Activated CD4-positive, CD25-positive, alpha-beta regulatory T cell treated with anti-CD3 and anti-CD28 coated beads, Interleukin-2, amount 50 U/mL, for 72 hours (primary cell): ENCODE measurements at places on chromosomes 12 and 14.

GRCh38 chr14:61429316-61429715, 107.9 kb downstream of the PRKCH start:
- no peak for DNase-seq

GRCh38 chr12:91333966-91334365, 151.3 kb upstream of the DCN start:
- DNase-seq = no peak

- no peak for DNase-seq
These were observed 25.9 kb downstream of the UBE2N start for GRCh38 chr12:93415723-93416464.

- DNase-seq = no peak
These were observed 6.6 kb downstream of the GPR84 start for GRCh38 chr12:54357506-54358190.

GRCh38 chr14:94174604-94175010, 485 bp downstream of the PPP4R4 start:
- no peak for DNase-seq

GRCh38 chr14:28247491-28247890, 519.1 kb upstream of the FOXG1 start:
- no peak for DNase-seq

DNA sequence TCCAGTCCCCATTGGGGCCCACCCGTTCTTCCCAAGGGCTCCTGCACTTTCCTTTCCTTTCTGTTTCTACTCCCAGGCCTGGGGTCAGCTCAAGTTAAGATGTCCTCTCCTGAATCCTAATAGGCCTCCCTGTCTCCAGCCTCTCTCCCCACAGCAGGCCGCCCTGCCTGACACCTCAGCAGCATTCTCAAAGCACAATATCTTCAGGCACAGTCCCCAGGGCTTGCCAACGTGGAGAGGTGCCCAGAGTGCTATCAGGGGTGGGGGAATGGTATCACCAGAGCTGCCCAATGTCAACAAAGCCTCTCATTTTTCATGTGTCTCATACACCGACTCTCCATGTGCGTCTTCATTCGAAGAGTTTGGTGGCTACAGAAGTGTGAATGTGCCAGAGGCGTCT, 123.0 kb downstream of the FOXN3 start:
- no peak for DNase-seq

GRCh38 chr14:77470224-77470870, 12.5 kb downstream of the AHSA1 start:
- no peak for DNase-seq

DNA sequence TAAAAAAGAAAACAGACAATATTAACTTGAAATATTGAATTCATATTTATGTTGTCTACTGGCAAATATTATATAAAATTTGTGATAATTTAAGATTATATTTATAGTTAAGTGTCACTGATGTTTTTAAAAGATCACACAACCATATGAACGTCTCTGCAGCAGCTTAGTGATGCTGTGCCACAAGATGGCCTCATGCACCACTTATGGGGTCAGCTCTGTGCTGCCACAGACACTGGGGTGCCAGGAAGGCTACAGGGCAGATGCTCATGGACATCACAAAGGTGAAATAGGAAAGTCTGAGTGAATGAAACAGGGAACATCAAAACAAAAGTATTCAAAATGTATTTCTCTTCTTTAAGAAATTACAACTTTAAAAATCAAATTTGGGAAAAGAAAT, 13.1 kb downstream of the ATXN3 start:
- DNase-seq = no peak

GRCh38 chr14:75822522-75823141, 159.2 kb downstream of the TGFB3 start:
- DNase-seq = no peak

DNA sequence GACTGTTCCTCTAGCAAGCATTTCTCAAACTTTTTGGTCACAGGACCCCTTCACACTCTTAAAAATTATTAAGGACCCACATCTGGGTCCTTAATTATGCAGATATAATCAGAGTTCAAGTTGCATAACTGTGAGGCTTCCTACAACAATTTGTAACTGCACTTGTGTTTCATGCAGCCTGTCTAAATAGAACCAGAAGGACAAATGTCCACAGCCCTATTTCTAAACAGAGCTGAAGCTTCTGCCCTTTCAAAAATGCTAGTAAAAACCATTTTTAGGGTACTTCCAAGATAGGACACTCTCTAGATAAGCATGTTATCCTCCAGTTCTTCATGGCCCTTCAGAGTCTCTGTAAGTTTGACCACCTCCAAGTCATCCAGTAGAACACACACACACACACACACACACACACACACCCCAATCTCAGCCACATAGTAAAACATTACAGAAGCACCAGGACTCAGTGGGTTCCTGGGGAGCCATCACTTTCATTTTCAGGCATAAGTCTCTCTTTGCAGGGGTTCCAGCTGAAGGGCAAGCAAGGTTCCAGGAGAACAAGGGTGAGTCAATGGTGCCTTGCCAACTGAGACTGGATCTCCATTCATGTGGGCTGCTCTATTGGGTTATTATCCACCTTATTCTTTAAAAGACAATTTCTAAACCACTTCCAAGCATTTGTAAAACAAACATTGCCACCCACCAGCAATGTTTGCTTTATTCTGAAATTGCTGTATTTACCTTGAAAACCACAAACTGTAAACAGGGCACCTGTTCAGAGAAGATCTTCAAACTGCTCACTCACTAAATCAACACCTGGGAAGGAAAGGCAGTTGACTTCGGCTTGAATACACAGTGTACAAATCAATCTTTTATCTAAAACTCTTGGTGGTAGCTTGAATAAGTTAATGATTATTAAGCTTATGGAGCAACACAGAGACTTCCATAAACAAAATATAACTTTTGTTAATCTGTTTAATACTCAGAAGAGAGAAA, 64.1 kb downstream of the ITPR2 start:
- no peak for DNase-seq

GRCh38 chr14:43215524-43215923, 1291.6 kb downstream of the FSCB start:
- DNase-seq = no peak

DNA sequence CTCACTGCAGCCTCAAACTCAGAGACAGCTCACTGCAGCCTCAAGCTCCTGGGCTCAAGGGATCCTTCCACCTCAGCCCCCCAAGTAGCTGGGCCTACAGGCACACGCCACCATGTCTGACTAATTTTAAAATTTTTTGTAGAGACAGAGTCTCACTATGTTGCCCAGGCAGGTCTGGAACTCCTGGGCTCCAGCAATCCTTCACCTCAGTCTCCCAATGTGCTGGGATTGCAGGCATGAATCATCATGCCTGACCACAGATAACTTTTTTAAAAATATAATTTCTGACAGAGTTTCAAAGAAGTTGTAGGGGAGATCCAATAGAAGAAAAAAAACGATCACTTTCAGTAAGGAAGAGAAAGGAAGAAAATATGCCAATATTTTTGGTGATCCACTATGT, 189.7 kb upstream of the CDKN3 start:
- DNase-seq = no peak

GRCh38 chr12:45051572-45052125, 750 bp upstream of the DBX2 start:
- no peak for DNase-seq

GRCh38 chr12:48390026-48390425, 39.3 kb upstream of the ZNF641 start:
- no peak for DNase-seq

DNA sequence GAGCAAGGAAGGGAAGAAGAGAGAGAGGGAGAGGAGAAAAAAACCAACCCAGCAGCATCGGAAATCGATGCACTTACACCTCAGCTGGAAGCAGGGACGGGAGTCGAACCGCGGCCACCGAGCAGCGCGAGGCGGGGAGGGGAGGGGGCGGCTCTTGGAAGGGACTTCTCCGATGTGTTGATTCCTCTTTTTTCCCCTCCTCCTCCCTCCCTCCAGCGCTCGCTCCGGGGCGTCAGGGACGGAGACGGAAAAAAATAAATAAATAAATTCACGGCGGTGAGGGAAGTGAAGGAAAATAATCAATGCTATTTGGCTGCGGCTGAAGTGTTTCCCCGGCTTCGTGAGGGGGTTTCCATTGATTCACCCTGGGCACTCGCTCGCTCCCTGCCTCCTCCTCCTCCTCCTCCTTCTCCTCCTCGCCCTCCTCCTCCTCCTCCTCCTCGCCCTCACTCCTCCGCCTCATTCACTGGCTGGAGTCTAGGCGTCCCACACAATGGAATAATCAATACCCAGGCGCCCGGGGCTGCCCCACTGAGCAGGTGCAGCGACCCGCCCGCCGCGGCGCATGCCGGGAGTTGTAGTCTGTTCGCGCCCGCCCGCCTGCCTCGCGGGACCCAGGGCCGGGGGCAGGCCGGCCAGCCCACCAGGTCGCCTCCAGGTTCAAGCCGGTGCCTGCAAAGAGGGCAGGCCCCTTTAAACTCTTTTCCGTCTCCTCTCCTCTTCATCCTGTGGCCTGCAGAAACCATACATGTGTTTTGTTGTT, at the start of gene ZFHX2:
TSS of gene ZFHX2 (minus strand) at position 500 of the 763 bp plus-strand sequence. CDS start 16,440 bp downstream, outside the sequence.
- peak; percentile 79 for DNase-seq

GRCh38 chr14:73909681-73910080, 23.0 kb downstream of the ZNF410 start:
- no peak for DNase-seq

GRCh38 chr14:93092606-93093556, 22.8 kb downstream of the ITPK1 start:
- no peak for DNase-seq

- no peak for DNase-seq
These were observed 2.6 kb downstream of the NPC2 start for GRCh38 chr14:74490486-74490885.

- DNase-seq = no peak
These were observed 19.1 kb downstream of the ZFYVE1 start for GRCh38 chr14:73007835-73008234.

- DNase-seq = no peak
These were observed 501.6 kb downstream of the VRK1 start for GRCh38 chr14:97298736-97299135.

DNA sequence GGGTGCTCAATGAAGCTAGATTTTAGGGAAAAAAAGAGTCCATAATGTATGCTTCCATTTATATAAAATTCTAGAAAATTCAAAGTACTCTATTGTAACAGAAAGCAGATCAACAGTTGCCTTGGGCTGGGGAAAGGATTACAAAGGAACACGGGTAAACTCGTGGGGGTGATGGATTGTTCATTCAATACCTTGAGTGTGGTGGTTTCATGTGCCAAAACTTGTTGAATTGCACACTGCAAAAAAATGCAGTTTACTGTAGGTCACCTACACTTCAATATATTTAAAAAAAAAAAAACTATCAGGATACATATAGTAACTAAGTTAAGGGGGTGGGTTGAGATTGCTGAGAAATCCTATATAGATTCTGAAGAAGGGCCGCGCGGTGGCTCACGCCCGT, 33.6 kb downstream of the PAWR start:
- no peak for DNase-seq

DNA sequence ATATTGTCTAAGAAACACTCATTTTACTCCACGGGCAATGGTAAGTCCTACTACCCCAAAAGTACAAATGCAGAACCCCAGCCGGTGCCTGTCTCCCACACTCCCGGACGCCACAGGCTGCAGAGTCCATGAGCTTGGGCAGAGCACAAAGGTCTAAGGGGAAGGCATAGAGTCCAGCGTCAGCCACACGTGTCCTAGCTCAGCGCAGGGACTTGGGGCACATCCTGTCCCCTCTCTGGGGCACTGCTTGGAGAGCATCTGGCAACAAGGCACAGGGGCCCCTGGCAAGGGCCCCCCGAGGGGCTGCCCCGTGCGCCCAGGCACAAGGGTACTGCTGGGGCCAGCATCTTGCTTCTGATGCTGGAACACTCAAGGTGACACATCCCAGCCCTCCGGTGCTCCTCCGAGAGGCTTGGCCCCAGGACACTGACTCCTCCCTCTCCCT, 58.4 kb downstream of the BCL11B start:
- no peak for DNase-seq

- DNase-seq = peak; percentile 86
These were observed 3.7 kb upstream of the SETD1B start for GRCh38 chr12:121799842-121800693.

- no peak for DNase-seq
These were observed 21.0 kb upstream of the PPP1R13B start for GRCh38 chr14:103868242-103868897.

DNA sequence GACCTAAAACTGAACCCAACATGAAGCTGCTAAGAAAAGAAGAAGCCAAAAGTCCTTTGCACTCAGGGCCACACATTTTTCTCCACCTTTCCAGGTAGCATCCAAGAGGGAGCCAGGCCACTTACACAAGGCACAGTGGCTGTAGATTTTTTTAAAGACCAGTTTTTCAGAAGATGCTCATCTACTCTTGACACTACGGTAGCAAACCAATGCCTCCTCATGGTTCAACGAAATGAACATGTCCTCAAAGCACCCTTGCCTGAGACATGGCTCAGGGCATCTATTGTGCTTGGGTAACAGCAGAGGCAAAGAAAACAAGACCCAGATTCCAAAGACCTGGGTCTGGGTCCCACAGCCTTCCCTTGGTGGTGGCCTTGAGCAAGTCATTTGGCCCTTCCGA, 22.3 kb downstream of the PRIMA1 start:
- DNase-seq = no peak

GRCh38 chr12:46073321-46073720, 82.9 kb upstream of the SCAF11 start:
- DNase-seq = no peak
